ENCODE measurements at places on chromosomes 6 and 20.
A peak's percentile ranks its signal among the peaks of the same experiment; 100 is the strongest.

DNA sequence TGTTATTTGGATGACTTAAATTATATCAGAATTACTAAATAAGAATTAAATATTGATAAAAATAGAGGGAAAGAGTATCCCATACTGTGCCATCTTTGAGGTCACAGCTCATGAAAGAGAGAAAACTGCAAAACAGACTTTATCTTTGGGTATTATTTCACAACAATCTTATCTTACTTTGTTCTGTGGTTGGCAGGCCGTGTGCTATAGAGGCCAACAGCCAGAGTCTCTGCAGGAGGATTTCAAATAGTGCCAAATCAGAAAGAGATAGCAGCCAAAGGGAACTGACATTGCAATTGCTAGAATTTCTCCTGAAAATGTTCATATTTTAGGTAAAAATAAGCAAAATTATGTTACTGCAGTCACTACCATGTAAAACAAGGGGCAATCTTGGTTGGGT lies 354.2 kb downstream of the GRIK2 start:
- DNase-seq = no peak

DNA sequence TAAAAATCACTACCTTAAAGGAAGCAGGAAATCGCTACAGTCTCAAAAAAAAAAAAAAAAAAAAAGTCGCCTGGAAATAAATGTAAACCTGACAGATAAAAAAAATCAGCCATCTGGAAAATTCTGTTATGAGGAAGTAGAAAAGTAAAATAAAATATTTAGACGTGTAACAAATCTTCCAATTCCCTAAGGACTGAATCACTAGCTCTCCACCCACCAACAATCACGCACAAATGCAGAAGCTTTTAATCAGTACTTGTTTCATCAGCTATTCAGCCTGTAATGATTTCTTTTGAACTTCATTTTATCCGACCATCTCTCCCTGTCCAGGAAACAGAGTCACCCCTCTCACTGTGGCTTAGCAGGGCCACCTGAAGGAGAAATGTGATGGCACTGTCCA lies 59.0 kb downstream of the SLC23A2 start:
- DNase-seq = no peak

- no peak for DNase-seq
Observed at GRCh38 chr6:111417946-111418345, 65.1 kb downstream of the REV3L start.

DNA sequence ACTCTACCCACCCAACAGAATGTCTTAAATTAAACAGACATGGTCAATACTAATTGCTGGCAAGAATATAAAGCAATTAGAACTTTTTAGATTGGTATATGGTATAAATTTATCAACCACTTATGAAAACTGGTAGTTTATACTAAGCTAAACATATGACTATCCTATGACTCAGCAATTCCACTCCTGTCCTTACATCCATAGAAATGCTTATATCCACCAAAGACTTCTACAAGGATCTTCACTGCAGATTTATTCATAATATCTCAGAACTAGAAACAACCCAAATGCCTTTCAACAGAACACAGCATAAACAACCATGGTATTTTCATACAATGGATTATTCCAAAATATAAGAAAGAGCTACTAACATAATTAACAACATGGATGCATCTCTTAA lies 4.6 kb downstream of the ZNF184 start:
- DNase-seq = no peak

- no peak for DNase-seq
Observed at GRCh38 chr20:40641202-40641601, 47.8 kb downstream of the MAFB start.

DNA sequence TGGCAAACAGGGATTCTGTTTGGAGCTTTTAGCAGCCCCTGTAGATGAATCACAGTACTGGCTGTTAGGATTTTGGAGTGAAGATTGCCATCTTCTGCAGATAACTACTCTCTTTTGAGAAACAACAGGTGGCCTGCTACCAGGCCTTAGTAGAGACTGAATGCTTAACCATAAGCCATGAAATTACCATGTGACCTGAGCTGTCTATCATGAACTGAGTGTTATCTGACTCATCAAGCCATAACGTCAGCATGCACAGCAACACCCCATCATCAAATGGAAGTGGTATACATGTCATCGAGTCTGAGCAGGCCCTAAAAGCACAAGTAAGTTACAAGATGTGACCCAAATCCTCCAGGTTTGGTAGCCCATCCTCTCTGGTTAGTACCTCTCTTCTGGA lies 132.6 kb downstream of the GPR63 start:
- no peak for DNase-seq

DNA sequence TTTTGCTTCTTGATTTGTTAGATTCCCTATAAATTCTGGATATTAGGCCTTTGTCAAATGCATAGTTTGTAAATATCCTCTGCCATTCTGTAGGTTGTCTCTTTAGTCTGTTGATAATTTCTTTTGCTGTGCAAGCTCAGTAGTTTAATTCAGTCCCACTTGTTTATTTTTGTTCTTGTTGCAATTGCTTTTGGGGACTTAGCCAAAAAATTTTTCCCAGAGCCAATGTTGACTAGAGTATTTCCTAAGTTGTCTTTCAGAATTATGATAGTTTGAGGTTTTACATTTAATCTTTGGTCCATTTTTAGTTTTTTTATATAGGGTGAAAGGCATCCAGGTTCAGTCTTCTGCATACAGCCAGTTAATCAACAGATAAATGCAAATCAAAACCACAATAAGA lies 96.0 kb downstream of the PRKN start:
- DNase-seq = no peak

DNA sequence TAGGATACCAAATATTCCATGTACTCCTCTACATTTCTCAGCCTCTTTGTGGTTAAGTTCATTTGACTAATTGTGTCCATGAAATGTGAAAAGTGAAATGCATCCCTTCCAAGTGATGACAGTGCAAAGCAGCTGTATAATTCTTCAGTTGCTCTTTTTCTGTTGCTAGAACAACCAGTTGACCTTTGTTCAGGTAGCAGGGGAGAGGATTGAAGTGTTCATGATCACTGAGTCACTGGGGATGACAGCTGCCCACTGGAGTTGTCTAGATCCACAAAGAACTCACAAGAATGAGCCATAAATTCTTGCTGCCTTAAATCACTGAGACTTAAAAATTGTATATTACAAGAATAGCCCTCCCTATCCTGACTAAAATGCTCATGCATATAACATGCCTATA lies 254.6 kb downstream of the EPHA7 start:
- DNase-seq = no peak

DNA sequence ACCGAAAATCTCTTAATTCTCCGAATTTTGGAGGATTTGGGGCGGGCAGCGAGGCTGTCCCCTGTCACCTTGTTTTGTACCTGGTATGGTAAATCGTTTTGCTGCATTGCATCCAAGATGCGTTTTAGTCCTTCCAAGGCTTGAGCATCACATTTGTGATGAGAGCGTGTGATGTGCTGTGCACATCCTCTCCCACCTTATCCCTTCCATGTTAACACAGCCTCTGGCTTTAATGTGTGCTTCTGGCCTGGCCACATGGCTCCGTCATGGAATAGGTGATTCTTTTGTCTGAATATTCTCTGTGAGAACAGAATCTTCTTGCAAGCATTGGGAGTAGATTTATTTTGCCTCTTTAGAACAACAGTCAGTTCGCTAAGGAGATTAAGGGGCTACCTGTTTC lies 763 bp downstream of the TMEM14A start:
- no peak for DNase-seq

- DNase-seq = no peak
Observed at GRCh38 chr20:25459916-25460535, 52.6 kb downstream of the GINS1 start.

- DNase-seq = no peak
Observed at GRCh38 chr6:111967131-111967530, 86.8 kb upstream of the CCN6 start.

DNA sequence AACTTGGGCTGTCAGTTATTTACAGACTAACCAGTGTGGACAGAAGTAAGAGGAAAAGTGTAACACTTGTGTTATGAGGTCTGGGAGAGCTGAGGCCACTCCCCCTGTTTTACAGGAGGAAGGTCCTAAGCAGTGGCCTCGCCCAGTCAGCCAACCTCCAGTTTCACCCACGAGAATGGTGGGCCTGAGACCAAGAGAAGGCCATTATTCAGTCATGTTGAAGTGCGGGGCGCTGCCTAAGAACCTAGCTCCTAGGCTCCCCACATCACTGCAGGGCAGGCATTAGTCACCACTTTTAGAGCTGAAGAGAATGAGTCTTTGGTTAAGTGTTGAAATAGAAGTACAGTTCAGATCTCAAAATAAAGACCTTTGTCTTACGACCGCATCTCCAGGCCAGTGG lies 27.9 kb downstream of the CDYL start:
- DNase-seq = no peak

GRCh38 chr6:86502497-86502896 lies 434.8 kb upstream of the HTR1E start:
- no peak for DNase-seq

GRCh38 chr6:164109770-164110140 lies 695.2 kb downstream of the QKI start:
- DNase-seq = peak; percentile 33

GRCh38 chr6:42727627-42728026 lies 5.2 kb upstream of the PRPH2 start:
- no peak for DNase-seq

DNA sequence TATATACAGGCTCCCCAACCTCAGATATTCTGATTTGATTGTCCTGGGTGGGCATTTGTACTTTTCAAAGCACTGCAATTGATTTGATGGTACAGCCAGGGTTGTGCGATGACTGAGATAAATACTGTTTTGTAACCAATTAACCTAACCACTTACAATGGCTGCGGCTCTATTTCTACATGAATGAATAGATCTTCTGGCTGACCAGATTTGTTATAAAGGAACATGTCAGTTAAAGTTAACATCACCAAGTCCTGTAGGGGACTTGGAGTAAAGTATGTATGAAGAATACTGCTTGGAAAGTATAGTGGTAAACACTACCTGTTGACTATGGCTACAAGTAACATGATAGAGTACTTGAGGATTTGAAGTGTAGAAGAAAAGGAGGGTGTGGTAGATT lies 369.2 kb upstream of the JAG1 start:
- no peak for DNase-seq

DNA sequence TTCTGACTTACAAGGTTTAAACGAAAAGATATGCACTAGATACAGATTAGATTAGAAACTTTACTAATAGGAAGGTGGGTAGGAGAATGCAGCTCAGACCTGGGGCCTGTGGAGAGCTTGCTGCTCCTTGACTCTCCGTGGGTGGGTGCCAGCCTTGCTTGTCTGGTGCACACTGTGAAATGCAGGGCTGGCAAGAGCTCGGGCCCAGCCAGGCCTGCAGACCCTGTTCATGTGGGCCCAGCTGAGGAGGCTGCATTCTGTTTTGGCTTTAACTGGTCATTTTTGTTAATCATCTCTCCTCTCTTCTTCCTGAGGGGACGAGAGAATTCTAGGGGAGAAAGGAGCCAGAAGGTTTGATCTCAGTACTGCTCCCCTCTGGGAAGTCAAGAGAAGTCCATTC lies 325.4 kb downstream of the QKI start:
- DNase-seq = no peak

All from C1 segment of cervical spinal cord (tissue), 14 donors.